ENCODE measurements at places on chromosomes 6 and 20.
A peak's percentile ranks its signal among the peaks of the same experiment; 100 is the strongest.

DNA sequence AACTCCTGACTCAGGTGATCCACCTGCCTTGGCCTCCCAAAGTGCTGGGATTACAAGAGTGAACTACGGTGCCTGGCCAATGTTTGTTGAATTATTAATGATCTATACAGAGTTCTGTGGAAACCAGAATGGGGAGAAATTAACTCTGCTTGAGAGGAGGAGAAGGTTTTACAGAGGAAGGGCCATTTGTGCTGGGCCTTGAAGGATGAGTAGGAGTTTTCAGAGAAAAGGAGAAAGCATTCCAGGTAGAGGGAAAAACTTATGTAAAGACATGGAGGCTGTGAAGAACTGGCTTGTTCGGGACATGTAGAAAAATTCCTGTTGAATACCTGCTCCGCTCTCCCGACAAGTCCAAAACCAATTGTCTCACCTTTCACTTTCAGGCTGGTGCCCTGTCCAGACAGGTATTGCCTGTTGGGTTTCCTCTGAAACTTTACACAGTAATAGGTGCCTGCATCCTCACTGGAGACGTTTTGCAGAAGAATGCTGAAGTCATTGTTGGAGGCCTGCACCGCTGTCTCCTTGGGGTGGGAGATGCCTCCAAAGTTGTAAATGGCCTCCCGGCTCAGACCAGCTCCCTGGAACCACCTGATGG is 11.3 kb upstream of the NSFL1C start:
- no peak for DNase-seq

- DNase-seq: peak; percentile 74
Observed at GRCh38 chr6:31769684-31770371, 7.3 kb downstream of the VWA7 start.

GRCh38 chr6:74782346-74782745 is 423.5 kb downstream of the COL12A1 start:
- DNase-seq: no peak

DNA sequence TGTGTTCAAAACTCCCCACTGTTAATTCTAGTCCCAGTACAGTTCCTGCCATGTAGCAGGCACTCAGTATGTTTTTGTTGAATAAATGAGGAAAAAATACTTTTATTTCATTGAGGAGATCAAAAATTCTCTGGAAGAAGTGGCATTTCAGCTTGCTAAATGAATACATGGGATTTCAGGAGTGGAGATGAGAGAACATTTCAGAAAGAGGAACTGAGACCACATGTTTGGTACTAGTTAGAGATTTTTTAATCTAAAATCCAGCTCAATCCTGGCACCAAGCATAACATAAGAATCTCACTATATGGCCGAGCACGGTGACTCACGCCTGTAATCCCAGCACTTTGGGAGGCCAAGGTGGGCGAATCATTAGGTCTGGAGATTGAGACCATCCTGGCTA is 75.4 kb downstream of the BTBD9 start:
- no peak for DNase-seq

DNA sequence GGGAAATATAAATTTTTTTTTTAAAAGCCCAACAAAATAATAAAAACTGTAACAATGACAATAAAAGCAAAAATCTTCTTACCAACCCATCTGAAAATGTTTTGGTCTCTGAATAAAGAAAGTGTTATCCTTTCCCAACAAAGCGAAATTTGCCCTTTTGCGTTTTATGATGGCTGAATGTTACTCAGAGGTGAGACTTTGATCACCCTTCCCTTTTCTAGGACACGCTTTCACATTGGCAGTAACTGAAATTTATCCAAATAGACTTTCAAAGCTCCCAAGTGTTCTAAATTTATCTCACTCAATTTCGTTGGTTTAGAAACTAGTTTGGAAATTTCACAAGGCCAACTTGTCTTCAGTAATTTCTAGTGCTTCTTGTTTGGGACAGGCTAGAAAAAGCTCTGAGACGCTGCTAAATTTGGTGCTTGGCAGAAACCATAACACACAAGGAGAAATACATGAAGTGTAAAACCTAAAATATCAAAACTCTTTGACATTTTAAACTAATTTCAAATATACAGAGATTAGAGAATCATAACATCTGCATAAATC is 354.5 kb upstream of the CITED2 start:
- no peak for DNase-seq

DNA sequence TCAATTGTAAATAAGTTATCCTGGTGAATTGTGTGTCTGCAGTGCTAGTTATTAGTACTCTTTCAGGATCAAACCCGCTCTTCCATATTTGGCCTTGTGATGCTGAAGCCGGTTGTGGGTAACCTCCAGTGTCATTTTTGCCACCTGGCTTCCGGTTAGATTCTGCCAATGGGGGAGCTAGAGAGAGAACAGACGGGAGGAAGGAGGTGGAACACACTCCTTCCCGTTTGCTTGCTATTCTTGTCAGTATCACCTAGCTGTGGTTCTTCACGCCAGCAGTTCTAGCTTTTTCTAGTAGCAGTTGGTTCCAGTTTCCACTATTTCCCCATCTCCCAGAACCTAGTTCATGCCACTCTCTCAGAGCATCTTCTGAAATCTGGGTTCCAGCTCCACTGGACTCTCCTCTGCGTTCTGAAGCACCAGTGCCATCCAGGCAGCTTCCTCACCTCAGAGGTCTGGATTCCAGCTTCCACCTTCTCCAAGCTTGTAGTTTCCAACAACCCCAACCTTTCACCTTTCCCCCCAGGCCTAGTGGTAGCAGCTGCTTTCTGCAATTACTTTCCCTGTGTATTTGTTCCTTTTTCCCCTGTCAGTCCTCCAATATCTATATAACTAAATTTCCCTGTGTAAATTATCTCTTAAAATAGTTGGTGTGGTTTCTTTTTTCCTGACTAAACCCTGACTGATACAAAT is 46.9 kb upstream of the LOC128125822 start:
- DNase-seq: no peak

- no peak for DNase-seq
Observed at GRCh38 chr20:9374480-9374879, 139.9 kb upstream of the LAMP5 start.

DNA sequence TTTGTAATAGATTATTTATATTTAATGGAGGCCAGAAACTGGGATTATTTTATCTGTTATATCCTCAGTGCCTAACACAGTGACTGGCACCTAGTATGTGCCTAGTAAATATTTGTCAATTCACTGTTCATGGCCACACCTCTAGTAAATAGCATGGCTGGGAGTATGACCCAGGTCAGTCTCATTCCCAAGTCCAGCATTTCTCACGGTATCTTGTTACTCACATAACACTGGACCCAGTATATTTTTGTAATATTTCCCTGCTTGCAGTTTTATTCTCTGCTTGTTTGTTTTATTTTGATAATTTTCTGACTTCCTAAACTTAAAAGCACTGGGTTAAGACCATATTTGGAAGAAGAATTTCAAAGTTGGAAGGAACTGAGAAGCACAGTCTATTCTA is 47.7 kb downstream of the CTNNBL1 start:
- DNase-seq: no peak

DNA sequence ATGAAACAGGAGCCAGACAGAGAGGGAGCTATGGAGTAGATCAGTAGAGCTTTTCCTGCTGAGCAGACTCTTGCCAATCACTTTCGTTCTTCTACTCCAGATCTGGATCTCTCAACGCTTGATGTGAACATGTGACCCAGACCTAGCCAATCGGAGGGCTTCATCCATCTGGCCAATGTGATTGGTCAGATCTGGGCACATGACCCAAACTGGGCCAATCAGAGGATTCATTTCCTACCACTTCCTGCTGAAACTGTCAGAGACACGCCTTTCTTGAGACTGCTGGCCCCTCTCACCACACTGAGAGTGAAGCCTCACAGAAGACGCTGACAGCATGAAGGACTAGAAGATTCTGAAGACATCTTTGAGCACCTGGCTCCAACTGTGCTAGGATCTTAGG is 44.2 kb upstream of the ZMYND8 start:
- no peak for DNase-seq

All from naive thymus-derived CD4-positive, alpha-beta T cell (primary cell).